Astrocyte of the spinal cord (primary cell): ENCODE measurements at places on chromosomes 7 and 10.

GRCh38 chr10:17233286-17233991 is 5.4 kb downstream of the VIM start:
- DNase-seq = peak; percentile 69

- DNase-seq = no peak
Observed at GRCh38 chr10:117134306-117135025, 3.6 kb downstream of the VAX1 start.

DNA sequence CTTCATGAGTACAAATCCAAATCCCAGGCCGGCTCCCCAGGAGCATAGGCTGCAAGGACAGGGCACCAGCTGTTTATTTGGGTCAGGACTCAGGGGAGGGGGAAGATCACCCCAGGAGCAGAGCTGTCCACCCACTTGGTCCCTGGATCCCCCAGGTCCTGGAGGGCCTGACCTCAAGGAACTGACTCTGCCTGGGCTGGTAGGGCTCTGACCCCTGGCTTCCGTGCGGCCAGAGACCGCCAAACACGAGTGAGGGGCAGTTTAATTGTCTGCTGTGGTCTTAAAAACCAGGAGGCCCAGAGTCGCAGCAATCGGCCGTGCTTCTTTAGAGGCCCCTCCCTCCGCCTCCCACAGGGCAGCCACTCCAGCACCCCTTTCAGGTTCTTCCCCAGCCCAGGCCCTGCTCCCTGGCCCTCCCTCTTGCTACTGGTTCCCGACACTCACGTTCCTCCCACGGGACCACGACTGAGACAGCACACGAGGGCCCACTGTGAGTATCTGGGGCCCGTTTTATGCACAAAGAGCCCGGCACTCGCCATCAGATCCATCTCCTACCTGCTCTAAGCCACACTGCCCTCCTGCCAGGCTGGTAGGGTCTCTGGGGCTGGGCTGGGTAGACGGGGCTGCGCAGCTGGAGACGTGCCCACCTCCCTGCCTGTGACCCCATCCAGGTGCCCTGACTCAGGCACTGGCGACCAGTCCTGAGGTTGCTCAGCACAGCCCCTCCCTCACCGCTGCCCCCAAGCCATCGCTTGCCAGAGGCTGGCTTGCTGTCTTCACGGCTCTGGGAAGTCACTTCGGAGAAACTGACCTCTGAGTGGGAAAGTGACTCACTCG is 30.0 kb upstream of the CFAP46 start:
- DNase-seq = no peak

DNA sequence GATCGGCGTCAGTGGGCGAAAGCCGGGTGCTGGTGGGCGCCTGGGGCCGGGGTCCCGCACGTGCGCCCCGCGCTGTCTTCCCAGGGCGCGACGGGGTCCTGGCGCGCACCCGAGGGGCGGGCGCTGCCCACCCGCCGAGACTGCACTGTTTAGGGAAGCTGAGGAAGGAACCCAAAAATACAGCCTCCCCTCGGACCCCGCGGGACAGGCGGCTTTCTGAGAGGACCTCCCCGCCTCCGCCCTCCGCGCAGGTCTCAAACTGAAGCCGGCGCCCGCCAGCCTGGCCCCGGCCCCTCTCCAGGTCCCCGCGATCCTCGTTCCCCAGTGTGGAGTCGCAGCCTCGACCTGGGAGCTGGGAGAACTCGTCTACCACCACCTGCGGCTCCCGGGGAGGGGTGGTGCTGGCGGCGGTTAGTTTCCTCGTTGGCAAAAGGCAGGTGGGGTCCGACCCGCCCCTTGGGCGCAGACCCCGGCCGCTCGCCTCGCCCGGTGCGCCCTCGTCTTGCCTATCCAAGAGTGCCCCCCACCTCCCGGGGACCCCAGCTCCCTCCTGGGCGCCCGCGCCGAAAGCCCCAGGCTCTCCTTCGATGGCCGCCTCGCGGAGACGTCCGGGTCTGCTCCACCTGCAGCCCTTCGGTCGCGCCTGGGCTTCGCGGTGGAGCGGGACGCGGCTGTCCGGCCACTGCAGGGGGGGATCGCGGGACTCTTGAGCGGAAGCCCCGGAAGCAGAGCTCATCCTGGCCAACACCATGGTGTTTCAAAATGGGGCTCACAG is 1.1 kb downstream of the EGFR start:
- no peak for DNase-seq

- DNase-seq = peak; percentile 25
Observed at GRCh38 chr10:63240807-63241206, 107.7 kb downstream of the NRBF2 start.

DNA sequence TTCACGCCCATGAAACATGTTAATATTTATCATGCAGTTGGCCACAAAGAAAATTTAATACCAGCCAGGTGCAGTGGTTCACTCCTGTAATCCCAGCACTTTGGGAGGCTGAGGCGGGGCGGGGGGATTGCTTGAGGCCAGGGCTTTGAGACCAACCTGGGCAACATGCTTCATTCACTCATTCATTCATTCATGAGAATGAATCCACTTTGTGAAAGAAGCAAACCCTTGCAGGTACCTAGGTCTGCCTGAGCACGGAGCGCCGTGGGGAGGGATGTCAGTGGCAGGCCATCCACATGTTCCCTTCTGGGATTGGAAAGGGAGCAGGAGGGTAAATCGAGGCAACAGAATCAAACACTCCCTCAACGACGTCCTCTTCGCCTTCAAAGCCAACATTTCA is 4.7 kb downstream of the ANXA11 start:
- DNase-seq = no peak

DNA sequence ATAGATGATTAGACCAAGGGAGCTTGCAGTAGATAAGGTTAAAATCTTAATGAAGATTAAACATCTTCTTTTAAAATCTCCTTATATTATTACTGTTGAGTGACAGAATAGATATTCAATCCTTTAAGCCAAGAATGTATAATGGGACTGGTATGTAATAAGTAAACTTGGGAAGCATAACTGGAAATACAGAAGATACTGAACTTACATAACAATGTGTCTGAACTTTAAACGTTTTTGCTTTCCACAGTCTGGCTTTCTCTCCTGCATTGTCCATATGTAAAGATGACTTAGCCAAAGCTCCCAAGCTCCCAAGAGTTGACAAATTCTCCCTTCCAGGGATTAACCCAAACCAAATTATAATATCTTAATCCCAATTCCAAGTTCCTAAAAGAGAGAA is 129.8 kb downstream of the KCND2 start:
- peak; percentile 31 for DNase-seq

DNA sequence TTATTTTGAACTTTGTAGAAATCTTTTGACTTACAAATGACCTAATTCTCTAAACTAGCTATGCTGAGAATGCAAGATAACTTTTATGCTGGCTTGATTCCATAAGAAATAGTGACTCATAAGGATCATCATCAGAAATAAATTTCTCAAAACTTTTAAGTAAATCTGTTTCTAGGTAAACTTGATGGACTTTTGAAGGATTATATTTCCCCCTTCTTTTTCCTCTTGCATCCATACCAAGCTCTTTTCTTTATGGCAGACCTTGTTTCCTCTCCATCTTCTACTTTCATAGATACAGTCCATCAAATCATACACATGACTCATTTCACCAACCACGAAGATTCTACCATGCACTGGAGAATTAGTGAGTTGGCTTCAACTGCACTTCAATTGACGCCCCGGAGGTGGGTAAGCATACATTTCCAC is 336.3 kb downstream of the KCNMA1 start:
- peak; percentile 75 for DNase-seq

- no peak for DNase-seq
Observed at GRCh38 chr7:66198469-66198868, 6.7 kb upstream of the TPST1 start.

DNA sequence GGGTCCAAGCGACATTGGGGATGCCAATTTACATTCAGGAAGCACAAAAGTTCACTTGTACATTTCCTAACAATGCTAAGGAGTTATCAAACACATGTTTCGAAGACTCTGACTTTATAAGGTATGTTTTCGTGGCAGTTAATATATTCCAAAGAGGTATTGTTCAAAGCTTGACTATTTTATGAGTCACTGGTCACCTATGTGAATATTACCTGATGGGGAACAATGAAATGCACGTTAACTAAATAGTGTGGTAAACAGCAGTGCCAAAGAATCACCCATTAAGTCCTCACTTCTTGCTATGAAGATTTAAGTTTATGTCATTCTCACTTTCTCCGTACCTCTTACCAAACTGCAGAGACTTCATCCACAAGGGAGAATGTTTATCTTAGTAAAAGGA is 550.2 kb downstream of the SORCS1 start:
- DNase-seq = no peak

DNA sequence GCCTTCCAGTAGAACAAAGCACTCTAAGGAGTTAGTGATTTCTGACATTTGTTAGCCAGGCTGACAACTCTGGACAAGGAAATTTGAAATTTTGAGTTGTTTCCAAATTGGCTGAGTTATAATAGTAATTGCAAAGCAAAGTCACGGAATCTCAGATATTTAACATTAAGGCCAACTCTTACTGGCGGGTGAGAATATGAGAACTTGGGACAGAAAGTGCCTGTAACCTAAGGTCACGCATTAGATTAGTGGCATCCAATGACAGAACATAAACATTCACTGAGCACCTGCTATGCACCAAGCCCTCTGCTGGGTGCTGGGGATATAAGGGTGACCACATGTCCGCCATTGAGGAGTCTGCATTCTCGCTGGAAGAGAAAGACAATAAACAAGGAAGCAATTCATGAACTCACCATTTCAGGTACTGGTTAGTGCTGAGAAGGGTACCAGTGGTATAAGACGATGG is 45.5 kb upstream of the CHST15 start:
- no peak for DNase-seq

GRCh38 chr10:125294109-125294508 is 133.7 kb upstream of the CTBP2 start:
- no peak for DNase-seq

- peak; percentile 17 for DNase-seq
Observed at GRCh38 chr10:58384095-58384494, 1.1 kb upstream of the TFAM start.

DNA sequence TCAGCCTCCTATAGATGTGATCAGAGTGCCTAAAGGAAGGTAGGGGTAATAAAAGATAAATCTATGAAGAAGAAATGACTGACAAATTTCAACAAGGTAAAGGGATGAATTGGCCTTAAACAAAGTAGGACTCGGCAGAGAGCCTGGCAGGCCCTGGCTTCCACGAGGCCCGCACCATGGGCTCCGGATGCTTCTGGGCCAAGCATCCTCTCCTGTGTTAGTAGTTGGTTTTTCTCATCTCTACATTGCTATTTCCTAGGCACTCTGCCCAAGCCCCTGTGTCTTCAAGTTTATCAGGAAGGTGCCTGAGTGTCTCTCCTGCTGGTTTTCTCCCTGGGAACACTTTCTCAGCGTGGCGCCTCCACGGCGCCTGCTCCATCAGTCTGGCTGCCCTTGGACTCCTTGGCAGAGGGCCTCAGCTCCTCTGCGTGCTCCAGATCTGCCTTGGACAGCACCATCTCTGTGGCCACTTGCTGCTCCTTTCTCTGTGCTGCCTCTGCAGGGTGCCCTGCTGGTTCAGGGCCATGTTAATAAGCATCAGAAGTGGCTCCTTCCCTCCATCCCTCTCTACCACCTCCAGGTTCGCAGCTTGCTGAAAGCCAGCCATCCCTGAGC is 413.3 kb upstream of the DPP6 start:
- no peak for DNase-seq

- DNase-seq = peak; percentile 63
Observed at GRCh38 chr7:55733241-55734140, 129.1 kb downstream of the SEPTIN14 start.

DNA sequence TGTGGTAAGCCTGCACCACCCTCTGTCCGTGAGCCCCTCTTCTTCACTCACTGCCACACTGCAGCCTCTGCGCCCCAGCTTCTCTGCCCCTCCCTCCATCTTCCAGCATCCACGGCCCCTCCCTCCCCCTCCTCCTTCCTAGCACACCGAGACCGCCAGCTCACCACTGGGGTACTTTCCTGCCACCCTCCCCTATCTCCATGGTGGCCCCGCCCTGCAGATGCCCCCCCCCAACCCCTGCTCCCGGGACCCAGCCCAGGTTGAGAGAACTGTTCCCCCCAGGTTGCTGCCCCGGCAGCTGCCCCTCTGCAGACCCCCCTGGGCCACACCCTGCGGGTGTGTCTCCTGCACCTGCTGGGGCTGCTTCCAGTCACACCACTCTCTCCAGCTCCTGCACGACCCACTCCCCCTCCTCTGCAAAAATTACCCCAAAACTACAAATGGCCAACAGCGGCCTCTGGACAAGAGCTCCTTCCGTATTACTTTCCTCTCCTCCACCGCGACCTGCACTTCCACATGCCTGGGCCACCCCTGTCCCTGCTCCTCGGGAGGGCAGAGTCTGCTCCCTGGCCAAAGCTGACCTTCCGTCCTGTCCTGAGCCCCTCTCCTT is 209.2 kb upstream of the PPP2R2D start:
- DNase-seq = no peak

DNA sequence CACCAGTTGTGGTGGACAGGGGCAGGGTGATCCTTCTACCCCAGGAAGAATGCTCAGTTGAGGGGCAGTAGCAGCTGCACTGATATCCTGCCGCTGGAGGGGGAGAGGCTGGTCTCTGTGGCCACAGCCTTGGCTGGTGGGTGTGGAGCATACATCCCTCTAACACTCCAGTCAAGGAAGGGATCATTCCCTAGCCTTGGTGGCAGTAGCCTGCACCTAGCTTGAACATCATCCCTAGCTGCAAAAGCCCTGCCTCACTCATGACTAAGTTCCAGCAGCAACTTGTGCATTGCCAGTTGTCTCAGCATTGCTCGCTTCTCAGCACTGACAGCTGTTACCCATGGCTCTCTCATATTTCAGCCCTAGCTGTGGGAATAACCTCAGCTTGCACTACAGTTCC is 688.9 kb upstream of the POT1 start:
- DNase-seq = no peak

GRCh38 chr10:43257347-43258210 is 9.3 kb downstream of the RASGEF1A start:
- no peak for DNase-seq

- no peak for DNase-seq
Observed at GRCh38 chr10:46226232-46226631, 60.6 kb upstream of the ANTXRL start.

DNA sequence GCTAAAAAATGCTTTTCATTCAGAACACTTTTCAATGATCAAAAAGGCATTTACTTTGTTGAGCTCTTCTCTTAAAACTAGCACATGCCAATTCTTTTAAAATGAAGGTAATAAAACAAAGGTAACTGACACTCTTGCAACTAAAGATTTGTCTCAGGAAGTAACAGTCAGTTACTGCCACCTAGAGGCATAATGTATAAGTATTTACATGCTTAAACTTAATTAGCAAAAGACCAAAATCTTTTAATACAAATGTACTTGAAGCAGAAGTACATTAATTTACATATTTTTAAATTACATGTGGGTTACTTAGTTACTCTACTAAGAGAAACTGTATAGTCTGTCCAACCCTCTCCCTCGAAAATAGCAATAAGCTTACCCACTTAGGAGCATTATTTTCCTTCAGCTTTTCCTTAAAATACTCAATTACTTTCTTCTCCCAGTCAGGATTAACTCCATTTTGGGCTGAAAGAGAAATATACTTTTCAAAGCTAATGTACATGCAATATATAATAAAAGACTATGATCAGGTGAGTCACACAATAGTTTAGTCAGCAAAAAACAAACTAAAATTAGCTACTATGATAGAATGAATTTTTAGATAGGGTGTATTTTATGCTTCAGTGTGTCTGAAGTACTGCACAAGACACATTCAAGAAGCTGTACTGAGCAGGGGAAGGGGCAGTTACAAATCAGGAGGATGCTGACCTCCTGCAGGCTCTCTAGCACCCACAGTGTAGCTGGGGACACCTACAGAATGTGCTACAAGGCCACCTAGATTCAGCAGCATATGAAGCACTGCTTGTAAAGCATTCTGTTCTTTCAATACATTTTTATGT is 13.0 kb downstream of the MCMBP start:
- DNase-seq = peak; percentile 67

- no peak for DNase-seq
Observed at GRCh38 chr7:152158801-152159587, 133.5 kb downstream of the GALNT11 start.

GRCh38 chr7:24981171-24981951 is 1.4 kb upstream of the OSBPL3 start:
- peak; percentile 69 for DNase-seq
